GOT3 (cell line): ENCODE measurements at places on chromosomes 1 and 21.

DNA sequence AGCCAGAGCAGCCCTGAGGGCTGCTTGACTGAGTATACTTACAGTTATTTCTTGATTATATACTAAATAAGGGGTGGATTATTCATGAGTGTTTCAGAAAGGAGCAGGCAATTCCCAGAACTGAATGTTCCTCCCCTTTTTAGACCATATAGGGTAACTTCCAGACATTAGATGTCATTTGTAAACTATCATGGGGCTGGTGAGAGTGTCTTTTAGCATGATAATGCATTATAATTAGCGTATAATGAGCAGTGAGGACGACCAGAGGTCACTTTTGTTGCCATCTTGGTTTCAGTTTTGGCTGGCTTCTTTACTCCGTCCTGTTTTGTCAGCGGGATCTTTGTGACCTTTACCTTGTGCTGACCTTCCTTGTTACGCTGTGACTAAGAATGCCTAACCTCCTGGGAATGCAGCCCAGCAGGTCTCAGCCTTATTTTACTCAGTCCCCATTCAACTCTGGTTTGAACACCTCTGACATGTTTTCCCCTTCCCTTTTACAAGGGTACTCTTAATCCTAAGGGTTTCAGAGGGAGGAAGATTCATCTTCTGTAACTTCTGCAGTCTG, 16.2 kb downstream of the KCTD3 start:
- DNase-seq: no peak

DNA sequence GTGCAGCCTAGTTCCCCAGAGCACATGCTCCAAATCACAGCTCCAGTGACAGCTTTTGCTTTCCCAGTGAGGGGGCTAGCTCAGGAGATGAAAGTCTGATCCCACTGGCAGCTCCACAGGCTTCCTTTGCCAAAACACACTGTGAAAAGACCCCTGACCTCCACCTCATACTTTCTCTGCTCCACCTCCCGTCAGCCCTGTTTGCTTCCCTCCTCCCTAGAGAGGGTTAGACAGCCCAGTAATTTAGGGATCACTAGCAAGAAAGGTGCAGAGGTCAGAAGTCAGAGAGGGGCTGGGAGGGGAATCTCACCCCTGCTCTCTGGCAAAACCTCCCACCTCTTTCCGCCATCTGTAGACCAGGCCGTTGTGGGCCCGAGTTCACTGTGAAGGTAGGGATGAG, 62.8 kb downstream of the PLXNA2 start:
- no peak for DNase-seq

DNA sequence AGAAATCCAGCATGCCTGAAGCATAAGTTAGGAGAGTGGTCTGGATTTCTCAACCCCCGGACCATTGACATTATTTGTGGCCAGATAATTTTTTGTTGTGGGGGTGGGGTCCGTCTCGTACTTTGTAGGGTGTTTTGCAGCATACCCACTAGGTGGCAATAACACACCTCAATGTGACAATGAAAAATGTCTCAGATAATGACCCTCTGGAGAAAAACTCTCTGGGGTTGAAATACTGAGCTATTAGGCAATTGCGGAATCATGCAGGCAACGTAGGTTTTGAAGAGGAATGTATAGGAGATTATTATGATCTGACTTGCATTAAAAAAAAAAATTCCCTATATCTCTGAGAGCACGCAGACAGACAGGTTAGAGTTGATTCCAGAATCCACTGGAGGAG, 25.3 kb upstream of the RRP15 start:
- no peak for DNase-seq

GRCh38 chr1:237091691-237092090, 49.7 kb downstream of the RYR2 start:
- no peak for DNase-seq

GRCh38 chr1:98340511-98340910, 321.0 kb upstream of the SNX7 start:
- DNase-seq: no peak

DNA sequence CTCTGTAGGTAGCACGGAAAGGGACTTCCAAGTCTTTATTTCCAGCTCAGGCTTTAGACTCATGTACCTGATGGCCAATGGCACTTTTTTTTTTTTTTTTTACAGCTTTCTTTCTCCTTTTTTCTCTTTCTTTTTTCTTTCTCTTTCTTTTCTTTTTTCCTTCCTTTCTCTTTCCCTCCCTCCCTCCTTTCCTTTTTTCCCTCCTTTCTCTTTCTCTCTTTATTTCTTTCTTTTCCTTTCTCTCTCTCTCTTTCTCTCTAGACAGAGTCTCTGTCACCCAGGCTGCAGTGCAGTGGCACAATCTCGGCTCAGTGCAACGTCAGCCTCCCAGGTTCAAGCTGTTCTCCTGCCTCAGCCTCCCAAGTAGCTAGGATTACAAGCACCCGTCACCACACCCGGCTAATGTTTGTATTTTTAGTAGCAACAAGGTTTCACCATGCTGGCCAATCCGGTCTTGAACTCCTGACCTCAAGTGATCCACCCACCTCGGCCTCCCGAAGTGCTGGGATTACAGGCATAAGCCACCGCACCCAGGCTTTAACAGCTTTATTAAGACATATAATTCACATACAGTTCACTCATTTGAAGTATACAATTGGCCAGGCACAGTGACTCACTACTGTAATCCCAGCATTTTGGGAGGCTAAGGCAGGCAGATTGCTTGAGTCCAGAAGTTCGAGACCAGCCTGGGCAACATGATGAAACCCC, 5.1 kb upstream of the DCAF8 start:
- DNase-seq: no peak

GRCh38 chr1:71857862-71858261, 424.5 kb downstream of the NEGR1 start:
- no peak for DNase-seq

- DNase-seq: no peak
Measured at GRCh38 chr1:221696027-221696426, 45.9 kb downstream of the DUSP10 start.

DNA sequence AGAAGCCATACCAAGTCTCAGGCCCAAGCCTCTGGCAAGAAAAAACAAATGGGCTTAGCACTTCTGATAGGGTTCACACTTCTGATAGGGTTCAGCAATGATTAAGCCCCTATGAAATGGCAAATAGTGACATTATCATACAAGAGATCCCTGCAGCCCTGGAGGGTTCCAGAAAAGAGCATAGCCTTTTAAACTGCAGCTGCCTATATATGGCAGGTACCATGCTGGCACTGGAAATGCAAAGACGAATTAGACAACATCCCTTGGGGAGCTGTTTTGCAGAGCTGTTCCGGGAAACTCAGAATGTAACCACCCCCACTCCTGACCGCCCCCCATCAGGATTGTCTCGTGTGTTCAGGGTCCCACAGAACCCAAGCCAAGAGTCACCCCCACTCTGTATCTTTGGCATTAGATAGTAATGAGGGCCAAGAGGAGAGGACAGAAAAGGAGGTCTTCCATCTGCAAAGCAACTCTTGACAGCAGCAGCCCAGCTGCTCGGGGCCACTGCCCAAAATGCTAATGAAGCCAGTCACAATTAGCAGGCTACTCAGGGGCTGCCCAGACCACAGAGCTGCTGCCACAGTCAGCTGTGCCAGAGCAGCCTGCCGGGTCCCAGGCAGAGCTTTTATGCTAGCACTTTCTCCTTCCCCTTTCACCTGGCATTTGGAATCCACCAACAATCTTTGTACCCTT, 50.9 kb downstream of the ITPKB start:
- no peak for DNase-seq

DNA sequence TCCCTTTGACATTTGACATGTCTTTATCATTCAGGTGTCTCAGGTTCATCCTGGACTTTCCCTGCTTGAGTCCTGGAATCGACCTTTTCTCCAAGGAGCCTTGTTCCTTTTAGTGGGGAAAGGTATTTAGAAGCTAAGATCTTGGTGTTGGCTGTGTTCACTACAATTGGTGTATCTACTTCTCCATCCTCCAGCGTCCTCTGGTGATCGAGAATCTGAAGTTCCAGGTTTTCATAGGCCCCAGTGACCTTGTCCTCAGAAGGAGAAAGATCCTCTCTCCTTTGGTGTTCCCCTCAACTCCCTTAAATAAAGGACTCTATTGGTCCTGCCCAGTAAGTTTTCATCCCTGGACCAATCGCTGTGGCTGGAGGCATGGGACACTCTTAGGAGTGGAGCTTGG, 22.1 kb downstream of the MROH7 start:
- DNase-seq: no peak

DNA sequence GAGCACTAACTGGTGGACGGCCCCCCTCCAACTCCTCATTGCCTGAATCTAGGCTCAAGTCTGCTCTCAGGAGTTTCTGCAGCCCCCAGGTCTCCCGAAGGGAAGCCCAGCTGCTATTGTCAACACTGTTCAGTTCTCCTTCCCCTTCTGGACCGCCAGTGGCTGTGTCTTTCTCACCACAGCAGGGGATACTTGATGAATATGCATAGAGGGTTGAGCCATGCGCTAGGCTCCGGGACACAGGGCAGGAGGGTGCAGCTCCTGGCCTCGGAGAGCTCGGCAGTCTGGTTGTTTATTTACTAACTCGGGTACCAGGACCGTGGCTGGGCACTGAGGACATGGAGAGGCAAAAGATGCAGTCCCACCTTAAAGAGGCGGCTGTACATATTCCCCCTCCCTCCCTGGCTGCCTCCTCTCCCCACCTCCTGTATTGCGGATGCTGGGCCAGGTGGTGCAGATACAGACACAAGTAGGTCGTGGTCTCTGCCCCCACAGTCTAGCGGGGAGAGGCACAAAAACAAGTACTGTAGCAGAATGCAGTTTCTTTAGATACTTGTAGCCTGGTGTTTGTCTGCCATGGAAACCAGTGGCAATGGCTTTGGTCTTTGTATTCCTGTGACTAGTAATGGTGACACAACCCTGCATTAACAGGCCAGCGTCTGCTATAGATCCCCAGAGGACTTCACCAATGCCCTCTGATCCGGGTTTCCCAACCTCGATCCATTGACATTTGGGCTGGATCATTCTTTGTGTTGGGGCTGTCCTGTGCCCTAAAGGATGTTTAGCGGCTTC, 26.2 kb downstream of the ARHGEF10L start:
- DNase-seq: no peak

GRCh38 chr1:235411489-235412486, 44.6 kb downstream of the TBCE start:
- DNase-seq: no peak

- no peak for DNase-seq
Measured at GRCh38 chr1:43293176-43293575, 7.6 kb upstream of the TIE1 start.

GRCh38 chr1:234320549-234320948, 52.7 kb upstream of the COA6 start:
- no peak for DNase-seq

DNA sequence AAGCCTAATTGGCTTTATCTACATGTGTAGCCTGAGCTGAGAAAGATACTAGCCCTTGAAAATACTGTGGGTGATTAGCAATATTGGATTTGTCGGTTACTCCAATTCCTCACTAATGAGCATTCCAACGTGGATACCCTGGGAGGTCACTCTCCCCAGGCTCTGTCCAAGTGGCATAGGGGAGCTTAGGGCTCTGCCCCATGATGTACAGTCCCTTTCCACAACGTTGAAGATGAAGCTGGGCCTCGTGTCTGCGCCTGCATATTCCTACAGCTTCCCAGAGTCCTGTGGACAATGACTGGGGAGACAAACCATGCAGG, 2.6 kb downstream of the RCC1 start:
- no peak for DNase-seq

DNA sequence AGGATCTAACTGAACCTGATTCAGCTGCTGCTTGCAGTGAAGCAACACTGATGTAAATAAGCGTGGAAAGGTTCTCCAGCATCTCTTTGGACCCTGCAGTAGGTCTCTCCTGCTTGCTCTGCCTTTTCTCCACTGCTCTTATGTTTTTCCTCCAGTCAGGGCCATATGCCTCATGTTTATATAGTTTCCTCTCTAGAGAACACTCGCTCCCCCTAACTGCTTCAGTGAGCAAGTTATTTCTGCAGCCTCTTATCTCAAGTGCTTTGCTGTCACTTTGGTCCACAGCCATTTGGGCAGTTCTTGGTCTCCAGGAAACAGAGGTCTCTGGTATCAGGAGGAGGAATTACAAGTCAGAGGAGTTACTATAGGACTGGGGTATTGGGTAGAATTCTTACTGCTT, 5.3 kb downstream of the PRUNE1 start:
- DNase-seq: no peak

DNA sequence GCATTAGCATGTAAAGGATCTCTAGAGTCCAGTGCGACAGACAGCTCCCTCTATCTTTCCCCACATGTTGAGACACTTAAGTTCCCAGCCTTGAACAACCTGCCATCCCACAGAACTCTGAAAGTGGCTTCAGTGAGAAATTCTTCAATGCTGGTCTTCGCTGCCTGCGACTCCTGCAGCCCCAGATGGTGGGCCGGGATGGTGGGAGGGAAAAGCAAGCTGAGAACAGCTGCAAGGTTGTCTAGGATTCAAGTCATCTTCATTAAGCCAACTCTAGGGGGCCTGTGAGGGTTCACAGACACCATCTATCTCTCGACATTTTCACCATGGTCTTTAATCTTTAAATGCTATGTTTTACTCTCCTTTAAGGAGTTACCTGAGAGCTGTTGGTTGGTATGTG, 185.5 kb upstream of the C1orf174 start:
- no peak for DNase-seq

DNA sequence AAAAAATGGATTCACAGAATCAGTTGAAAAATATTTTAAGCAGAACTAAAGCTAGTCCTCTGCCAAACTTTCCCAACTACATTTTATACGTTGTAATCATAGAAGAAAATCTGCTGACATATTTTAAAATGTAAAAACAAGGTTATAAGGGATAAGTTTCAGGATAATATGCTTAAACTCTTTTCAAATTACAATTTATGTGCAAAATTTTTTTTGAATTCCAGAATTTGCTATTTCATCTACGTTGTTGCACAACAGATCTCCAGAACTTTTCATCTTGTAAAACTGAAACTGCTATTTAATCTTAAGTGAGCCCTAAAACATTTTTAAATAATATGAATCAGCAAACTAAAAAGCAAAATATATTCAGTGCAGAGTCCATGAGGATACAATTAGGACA, 5.9 kb downstream of the EDEM3 start:
- DNase-seq: no peak

GRCh38 chr21:26843933-26844257, 1.3 kb downstream of the ADAMTS1 start:
- DNase-seq: no peak

DNA sequence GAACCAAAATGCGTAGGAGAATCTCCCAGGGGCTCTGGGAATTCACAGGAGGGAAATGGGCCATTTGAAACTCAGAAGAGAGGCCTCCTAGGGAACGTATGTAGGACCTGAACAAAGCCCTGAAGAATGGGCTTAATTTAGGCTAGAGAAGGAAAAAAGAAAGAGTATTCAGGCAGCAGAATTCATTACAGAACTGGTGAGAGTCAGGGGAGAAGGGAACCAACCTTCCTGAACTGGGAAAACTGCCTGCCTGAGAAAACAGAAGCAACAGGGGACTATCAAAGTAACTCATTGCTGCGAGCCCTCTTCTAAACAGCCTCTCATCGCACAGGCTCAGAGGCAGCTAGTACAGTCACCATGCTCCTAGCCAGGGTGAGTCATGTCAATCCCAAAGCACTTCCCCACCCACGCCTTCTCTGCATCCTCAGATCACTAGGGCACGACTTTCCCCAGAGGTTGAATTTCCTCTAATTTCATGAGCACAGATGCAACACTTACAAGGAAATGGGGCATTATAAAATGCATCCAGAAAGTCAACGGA, 98.1 kb downstream of the ADSS2 start:
- DNase-seq: peak; percentile 92

GRCh38 chr21:14762734-14763694, 216.9 kb upstream of the SAMSN1 start:
- DNase-seq: no peak
